Non-pigmented ciliary epithelial cell (primary cell): ENCODE measurements at places on chromosomes 1 and 21.

- no peak for DNase-seq
Measured at GRCh38 chr1:39407510-39407895, 83.9 kb upstream of the BMP8A start.

DNA sequence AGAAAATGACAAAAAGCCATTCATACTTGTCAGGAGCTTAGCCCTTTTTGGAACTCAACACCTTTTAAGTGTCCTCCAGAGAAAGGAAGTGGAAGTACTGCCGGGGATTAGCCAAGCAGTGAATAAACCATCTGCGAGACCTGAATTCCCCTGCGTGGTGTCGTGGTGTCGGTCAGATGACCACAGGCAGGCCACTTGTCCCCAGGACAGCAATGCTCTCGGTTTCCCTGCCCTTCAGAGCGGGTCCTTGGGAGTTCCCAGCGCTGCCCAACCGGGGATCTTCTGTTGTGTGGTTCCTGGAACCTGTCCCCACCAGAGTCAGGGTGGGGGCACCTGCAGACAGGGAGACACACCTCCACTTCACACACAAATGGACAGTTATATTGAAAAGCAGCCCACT is 9.2 kb downstream of the GPR157 start:
- no peak for DNase-seq

DNA sequence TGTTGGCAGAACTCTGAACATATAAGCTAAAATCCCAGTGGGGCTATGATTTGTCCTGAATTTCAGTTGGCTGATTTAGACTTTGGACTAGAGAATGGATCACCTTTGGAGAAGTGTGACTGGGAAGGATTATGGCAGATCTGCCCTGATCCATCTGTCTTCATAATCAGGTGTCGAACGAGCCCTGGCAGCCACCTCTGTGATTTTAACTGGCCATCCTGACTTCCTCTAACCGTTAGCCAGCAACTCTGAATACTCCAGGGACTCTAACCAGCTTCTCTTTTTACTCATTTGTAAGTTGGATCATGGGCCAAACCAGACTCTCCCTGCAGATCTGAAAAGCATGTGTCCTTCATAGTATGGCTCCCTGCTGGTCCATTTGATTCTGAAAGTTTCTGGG is 32.0 kb downstream of the ACTN2 start:
- no peak for DNase-seq

GRCh38 chr1:41456847-41457540 is 27.5 kb downstream of the EDN2 start:
- no peak for DNase-seq

DNA sequence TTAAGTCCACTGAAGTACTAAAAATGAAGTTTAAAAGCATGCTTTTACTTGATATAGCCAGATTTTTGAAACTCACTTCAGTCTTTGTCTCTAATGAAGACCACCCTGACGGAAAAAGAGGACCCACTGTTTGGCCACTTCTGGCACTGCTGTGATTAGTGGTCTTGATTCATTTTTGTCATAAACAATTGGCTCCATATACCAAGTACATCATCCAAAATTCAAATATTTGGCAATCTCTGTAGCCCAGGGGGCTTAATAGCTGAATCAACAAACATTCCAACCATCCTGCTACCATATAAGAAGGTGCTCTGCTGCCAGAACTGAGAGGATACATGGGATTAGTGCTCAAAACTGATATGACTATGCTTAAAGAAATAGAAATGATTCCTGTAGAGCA is 156.0 kb downstream of the COL24A1 start:
- DNase-seq: no peak

DNA sequence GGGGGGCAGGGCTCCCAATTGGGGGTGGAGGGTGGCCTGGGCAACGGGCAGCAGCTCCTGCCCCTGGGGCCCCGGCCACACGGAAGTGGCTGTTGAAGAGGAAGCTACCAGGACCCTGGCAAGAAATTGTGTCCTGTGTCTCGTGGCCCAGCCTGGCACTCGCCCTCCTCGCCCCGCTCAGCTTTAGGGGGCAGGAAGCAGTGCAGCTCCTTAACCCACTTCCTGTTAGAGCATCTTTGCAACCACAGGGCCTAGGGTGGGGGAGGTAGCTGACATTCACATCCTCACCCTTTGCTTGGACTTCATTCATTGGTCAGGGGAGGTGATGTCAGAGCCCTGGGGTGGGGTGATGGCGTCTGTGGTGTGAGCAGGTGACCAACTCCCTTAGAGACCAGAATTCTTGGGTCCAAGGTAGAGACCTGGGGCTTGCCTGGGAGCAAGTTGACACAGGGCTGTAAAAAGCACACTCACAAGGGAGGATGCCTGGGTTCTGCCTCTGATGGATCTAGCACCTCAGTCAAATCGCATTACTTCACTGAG is at the start of gene ARHGAP30:
ARHGAP30 (minus strand) TSS at position 161 of the 540 bp plus-strand sequence. CDS start 267 bp downstream, outside the sequence.
- DNase-seq: no peak

DNA sequence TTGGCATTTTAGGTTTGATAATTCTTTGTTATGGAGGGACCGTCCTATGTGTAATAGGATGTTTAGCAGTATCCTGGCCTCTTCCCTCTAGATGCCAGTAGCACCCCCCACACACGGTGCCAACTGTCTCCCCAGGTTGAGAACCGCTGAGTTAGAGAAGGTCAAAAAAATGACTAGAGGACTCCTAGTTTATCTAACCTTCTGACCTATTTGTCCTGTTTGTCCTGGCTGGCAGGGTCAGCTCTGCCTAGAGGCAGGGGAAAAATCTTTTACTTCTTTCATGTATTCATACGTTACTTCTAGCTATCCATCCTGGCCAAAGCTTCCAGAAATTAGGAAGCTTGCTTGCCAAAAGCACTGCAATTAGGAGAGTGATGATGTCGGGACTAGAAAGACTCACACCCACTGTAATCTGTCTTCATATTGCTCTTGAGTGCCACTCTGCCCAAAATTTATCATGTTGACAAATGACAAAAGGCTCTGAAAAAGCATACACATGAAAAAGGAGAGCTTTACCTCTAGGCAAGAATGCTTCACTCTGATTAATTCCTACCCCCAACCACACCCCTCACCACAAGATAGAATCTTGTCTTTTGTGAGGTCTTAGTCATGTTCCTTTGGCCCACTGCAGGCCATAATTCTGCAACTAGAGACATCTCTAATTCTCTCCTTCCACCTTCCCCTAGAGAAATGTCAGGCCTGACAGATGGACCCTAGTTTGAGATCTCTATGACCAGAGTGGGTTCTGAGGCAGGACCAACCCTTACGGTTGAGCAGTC is 14.4 kb upstream of the AKR1A1 start:
- DNase-seq: no peak

- DNase-seq: no peak
Measured at GRCh38 chr1:145736191-145736590, 16.9 kb downstream of the CD160 start.

GRCh38 chr1:115647919-115648650 is 6.3 kb downstream of the VANGL1 start:
- no peak for DNase-seq

DNA sequence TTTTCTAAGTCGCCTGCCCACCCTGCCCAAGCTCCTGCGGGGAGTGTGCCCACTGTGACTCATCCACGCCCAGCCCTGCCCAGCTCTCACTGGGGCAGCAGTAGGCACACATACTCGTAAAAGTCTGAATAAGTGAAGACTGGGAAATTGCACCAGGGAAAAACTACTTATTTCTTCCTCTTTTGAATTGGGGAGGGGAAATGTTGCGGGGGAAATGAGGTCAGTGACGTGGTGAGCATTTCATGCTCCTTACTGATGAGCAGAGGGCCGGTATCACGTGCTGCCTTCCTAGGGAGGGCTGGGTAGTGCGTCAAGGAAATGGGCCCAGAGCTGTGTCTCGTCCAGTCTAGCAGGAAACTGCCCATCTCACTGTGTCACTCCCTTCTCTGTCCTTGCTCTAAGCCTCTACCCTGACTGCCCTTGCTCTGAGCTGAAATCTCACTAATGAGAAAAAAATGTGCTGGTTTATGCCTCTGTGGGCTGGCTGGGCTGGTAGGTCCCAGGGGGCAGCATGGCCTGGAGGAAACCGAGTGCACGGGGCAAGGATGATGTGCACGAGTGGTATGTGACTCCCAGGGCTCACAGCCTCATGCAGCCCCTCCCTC is 13.5 kb upstream of the TNFRSF1B start:
- no peak for DNase-seq

GRCh38 chr1:198264282-198264681 is 107.5 kb downstream of the NEK7 start:
- DNase-seq: no peak

GRCh38 chr1:50973255-50973654 is 3.2 kb downstream of the CDKN2C start:
- DNase-seq: no peak

- no peak for DNase-seq
Measured at GRCh38 chr1:172350856-172351255, 69.6 kb upstream of the C1orf105 start.

DNA sequence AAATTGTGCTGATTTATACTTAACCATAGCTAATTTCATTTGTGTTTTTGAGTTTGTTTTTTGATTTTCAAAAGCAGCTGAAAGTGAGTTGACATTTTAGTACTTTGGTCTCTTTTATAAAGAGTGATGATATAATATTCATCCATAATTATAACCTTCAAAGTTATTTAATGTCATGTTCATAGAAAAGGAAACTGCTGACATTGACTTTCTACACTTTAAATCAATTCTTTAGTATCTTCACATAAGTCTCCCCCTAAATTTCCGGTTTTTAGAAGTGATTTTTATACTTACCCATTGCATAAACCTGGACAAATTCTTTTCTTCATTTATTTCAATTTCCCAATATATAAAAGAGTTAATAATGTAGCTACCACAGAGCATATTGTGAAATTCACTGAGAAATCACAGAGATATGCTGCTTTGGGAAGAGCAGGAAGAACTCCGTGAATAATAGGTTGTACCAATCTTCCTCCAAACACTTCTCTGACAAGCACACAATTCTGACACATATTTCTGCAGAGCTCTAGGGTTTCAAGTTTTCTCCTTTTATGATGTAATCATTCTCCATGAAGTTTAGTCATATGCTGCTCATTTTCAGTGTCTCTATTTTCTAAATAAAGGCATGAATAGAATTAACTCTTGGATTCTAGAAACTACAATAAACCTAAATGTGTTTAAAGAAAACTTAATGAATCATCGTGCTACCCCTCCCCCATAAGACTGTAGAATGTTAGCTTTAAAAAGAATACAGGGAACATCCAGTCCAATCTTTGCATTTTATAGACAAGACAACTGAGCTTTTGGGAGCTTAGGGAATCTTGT is 25.6 kb upstream of the CDC42BPA start:
- DNase-seq: peak; percentile 77

GRCh38 chr1:197441999-197442414 is 174.0 kb downstream of the CRB1 start:
- DNase-seq: no peak

GRCh38 chr1:78322928-78323680 is 167.7 kb upstream of the PTGFR start:
- no peak for DNase-seq

- no peak for DNase-seq
Measured at GRCh38 chr1:30909365-30910068, 959 bp upstream of the SDC3 start.

- DNase-seq: no peak
Measured at GRCh38 chr1:42328916-42329496, 6.0 kb downstream of the FOXJ3 start.

DNA sequence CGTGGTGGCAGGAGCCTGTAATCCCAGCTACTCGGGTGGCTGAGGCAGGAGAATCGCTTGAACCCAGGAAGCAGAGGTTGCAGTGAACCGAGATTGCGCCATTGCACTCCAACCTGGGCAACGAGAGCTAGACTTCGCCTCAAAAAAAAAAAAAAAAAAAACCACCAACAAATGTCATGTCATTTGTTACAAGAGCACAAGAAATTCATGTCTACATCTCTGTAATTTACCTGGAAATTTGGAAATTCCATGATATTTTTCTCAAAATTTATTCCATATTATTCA is 16.5 kb upstream of the VPS45 start:
- no peak for DNase-seq

- DNase-seq: no peak
Measured at GRCh38 chr1:27004471-27005165, 8.0 kb downstream of the TENT5B start.

DNA sequence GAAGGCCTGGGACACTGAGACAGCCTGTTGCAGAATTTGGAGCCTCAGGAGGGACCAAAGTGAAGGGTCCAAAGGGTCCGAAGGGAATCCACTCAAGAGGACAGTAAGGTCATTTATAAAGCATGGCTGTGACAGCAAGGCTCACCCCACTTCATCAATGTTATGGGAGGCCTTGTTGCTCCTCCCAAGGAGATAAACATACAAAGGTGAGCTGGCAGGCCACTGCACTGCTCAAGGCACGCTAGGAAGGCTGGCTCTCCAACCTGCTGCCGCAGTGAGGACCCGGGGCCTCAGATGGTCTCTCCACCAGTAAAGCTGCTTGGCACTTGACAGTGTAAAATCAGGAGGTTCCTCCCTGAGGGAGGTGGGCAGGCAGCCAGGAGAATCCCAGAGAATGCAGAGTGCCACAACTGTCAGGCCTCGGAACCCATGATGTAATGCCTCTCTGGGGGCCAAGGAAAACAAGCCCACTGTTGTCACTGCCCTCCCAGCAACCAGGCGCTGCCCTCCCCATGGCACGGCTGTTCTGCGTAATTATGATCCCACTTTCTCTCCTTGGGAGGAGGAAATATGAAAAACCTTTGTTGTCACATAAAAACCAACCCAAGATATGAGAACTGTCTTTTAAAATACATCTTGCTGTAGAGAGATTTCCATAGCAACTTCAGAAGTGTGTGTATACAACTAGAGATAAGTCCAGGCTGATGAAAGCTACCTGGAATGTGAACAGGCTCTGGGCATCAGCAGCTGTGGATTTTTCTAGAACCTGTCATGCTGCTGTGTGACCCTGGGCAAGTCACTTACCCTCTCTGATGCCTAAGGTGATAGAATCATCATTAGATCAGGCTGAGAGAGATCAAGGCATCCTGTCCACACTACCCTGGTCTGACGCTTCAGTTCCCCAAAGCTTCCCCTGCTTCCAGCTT is 102.5 kb downstream of the KCNN3 start:
- DNase-seq: peak; percentile 15

DNA sequence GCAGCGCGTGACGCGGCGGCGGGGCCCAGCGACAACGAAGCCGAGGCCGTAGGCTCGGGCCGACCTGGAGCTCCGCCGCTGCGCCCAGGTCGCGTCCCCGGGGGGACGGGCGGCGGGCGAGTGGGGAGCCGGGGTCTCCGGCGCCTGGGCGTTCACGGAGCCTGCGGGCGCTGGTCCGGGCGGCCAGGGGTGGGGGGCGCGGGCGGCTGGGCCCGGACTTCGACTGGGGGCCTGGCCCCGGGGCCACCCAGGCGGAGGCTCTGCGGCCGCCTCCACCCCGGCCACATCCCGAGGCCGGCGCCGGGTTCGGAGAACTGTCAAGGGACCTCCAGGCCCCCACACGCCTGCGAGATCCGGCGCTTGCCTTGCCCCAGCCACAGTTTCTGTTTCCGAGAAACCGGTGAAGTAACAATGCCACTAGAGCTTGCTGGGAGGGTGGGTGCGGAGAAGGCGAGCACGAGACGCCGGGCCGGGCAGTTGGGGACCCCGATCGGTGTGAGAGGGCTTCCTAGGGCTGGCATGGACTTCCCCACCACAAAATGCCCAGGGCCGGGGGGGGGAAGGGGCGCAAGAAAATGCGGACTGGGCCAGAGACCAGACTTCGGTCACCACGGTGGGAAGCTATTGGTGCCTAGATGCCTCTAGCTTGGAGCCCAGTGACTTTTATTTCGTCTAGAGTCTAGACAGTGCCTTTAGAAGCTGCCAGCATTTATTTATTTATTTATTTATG is 501 bp downstream of the FBXO6 start:
- no peak for DNase-seq
